ENCODE measurements at places on chromosomes 5 and 9.

- DNase-seq, result peak; percentile 83
Measured at GRCh38 chr5:134904610-134905245, at the start of gene PCBD2. Gene PCBD2, plus strand, starts transcription at chr5:134905131. Its CDS starts 9 bp downstream, at chr5:134905140.

DNA sequence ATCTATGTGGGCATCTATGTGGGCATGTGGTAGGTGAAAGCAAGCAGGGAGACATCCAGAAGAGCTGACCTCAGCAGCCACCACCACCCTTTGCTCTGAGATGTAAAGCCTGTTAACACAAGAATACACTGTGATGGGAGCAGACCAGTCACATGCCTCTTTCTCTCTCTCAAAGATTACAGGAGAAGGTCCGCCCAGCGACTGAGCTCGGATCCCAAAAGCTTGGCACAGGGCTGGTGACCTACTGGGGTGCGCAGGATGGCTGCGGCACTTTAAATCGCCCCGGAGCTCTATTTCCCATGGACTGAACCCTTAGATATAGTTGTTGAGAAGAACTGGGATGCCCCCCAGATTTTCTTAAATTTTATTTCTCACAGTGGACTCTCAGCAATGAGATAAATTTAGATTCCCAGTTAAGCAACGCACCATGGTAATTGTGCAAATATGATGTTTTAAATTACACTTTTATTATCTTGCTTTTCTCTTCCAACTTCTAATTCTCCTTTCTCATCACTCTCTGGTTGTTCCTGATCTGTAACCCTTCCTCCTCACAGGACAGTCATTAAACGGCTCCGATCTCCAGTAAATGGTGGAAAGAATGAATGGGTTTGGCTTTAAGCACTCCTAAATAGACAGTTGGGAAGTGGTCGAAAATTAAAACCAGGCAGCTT lies 37.7 kb upstream of the ICE1 start:
- no peak for DNase-seq

DNA sequence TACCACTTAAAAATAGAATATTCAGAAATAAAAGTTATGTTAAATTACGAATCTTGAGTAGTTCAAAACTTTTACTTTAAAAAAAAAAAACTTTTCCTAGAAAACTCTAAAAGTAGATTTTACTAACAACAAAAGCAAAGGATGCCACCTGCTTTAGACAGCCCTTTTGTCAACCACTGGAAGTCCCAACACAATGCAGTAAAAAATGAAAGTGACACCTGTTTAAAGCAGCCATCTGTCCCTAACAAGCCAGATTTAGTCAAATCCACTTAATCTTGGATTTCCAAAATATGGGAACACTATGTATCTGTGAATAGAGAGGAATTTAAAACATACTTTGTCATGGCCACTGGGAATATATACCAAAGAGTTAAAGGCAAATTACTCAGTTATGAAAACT lies 3.8 kb downstream of the RFX3 start:
- DNase-seq, result no peak

DNA sequence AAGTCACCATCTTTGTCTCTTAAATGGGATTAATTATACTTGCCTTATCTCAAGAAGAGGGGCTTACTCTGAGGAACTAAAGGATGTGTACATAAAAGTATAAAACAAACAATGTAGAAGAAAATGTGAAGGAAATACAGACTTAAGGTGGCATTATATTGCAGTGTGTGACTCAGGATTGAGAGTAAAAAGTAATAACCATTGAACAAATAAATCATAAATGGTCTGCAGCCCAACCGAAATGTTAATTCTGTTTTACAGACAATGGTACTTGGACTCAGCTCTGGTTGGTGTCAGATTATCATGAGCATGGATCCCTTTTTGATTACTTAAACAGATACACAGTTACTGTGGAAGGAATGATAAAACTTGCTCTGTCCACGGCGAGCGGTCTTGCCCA lies 37.4 kb downstream of the TGFBR1 start:
- DNase-seq, result no peak

- DNase-seq, result no peak
Measured at GRCh38 chr9:130906735-130907416, 10.3 kb upstream of the QRFP start.

DNA sequence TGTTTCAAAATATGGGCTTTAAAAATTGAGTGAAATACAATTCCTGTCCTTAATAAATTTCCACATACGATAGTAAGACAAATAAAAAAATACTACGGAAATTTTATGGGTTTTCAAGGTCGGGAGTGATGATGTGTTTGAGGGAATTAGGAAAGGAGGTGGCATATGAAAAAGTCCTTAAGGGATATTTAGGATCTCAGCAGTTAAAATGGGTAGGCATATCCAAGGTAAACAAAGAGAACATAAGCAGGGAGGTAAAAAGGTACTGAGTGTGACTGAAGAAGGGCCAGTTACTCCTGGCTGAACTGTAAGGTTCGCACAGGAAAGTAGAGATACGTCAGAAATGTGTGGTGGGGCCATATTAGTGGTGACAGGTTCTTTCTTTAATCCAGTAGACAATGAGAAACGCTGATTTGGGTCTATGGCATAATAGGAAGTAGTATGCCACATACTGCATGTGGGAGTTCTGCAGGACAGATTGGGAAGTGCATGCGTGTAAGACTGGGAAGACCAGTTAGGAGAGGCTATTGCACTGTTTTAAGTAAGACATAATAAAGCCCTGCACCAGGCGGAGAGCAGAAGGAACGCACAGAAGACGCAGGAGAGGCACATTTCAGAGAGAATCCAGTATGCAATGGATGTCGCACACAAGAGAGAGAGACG lies 937 bp upstream of the HMGCR start:
- DNase-seq, result no peak

DNA sequence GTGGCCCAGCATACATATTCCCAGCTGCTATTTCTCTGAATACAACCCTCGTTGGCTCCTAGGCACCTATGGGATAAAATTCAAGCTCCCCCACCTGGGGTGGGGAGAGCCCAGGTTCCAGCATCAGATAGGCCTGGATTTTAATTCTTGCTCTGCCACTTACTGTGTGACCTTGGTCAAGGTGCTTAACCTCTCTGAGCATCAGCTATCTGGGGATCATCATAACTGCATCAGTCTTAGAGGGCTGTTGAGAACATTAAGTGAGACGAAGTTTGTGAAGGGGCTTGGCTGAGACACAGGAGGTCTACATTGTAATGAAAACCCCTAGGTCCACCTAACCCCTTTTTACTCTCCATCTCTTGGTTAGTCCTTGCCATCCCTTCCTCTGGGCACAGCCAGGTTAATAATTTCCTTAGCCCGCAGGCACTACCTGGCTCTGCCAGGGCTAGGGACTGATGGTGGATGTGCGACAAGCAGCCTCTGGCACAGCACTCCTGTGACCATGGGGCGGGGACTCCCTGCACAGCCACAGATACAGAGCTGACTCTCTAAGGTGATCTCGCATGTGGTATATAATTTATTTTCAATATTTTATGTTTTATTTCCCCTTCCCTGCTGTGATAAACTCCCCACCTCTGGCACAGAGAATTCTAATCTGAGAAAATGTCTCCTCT lies 68.7 kb downstream of the CRB2 start:
- no peak for DNase-seq

DNA sequence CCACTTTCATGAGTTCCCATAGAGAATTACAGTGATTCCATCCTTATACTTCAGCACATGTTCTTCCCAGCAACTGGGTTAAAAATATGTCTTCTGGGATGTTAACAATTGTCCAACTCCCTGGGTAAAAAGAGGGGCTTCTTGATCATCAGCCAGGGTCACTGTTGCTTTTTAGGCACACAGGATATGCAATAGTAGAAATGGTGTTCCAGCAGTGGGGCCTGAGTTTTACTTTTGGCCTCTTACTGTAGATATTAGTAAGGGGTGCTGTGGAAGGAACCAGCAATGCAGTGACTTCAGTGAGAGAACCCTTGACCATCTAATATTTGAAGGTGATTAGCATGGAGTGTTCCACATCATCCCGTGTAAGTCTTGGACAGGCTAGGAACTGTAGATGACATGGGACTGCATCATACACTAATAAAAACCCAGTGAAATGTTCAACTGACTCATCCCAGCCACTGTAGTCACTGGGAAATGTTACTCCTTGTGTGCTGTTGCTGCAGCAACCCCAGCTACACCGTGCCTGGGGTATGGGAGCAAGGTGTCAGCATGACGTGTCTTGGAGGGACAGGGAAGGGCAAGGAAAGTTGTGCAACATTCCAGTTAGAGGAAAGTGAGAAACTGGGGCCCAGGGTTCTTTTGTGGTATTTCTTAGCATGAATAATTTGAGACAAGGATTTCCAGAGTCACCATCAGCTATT lies 610.9 kb downstream of the RAB3C start:
- no peak for DNase-seq

GRCh38 chr9:98625728-98626127 lies 83.0 kb downstream of the GABBR2 start:
- DNase-seq, result no peak

DNA sequence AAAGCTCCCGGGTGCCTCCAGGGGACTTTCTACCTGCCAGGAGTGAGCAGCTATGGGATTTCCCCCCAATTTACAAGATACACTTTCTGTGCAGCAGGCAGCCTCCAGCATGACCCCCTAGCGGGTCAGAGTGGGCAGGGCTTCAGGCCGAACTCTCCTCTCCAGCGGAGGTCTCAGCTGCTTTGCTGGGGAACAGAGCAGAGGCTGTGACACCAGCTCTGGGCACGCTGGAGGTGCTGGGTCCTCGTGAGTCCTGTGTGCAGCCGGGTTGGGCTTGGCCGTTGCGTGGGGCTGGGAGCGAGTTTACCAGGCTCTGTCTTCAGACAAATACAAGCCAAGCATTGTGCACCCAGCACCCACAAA lies 2.9 kb downstream of the NRARP start:
- no peak for DNase-seq

DNA sequence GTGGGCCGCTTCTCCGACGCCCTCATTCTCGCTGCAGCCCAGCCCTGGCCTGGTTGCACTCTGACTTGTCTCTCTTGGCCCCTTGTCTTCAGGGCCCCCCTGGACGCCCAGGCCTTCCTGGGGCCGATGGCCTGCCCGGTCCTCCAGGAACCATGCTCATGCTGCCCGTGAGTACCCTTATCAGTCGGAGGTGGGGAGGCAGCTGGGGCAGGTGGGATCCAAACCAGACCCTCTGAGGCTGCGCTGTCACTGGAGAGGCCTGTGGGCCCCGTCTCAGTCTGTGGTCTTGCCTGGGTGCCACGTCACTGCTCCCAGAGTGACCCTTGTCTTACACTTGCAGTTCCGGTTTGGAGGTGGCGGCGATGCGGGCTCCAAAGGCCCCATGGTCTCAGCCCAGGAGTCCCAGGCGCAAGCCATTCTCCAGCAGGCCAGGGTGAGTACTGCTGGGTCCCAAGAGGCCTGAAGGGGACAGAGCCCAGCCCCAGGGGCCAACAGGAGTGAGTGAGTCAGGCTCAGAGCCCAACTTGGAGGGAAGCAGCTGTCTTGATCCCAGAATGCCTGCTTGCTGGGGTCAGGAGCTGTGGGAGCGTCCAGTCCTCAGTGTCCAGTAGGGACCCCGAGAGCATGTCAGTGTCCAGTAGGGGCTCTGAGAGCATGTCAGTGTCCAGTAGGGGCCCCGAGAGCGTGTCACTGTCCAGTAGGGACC lies 109.0 kb downstream of the COL5A1 start:
- no peak for DNase-seq

DNA sequence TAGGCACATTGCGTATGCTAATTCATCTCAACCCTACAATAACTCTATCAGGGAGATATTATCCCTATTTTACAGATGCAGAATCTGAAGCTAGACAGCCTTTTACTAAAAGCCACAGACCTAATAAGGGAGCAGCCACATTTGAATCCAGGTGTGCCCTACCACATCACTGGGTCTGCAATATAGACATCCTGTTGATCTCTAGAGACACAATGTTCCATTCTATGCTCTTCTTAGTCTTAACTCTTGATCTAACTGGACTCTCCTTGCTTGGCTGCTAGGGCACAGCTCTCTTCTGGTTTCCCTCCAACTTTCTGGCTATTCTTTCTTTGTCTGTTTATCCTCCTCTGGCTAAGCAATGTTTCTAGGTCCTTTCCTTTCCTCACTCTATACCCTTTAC lies 1.4 kb upstream of the SPATA6L start:
- no peak for DNase-seq

DNA sequence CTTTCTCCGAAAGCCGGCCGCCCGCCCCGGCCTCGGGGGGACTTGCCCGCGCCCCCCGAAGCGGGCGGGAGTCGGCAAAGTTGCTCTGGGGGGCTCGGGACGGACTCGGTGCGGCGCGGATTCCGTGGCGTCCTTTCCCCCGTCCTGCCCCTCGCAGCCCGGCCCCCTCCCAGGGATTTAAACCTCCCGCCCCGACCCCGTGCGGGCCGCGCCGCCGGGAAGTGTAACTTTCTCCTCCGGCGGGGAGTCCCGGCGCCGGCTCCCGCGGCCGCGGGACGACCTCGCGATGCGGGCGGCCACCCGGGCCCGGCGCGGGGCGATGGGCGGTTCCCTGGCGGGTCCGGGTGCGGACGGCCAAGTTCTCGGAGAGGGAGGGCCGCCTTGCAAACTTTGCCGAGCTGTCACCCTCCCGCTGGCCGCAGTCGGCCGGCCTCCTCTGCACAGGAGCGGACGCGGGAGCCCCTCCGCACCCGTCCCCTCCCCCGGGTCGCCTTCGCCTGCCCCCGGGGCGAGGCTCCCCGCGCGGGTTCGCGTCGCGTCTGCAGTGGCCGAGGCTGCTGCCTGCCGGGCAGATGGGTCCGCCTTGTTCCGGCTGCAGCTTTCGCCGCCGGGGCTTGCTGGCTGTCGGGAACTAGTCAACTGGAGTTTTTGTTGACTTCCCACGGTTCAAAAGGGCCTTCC lies 732 bp downstream of the PBX3 start:
- no peak for DNase-seq

DNA sequence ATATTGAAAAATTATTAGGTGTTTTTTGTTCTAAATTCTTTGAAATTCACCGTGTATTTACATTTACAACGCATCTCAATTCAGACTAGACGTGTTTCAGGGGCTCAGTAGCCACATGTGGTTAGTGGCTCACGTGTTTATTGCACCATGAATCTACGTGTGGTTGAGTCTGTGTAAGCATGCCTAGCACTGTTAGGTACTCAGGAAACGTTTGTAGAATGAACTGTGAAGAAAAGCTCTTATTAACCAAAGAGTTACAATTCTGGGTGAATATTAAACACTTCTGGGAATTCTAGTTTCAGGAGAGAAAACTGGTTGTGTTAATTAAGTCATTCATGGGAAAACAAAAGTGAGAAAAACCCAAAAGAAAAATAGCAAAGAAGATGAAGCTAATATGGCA lies 117.5 kb upstream of the CDH6 start:
- no peak for DNase-seq

GRCh38 chr5:121707178-121707577 lies 144.5 kb upstream of the FTMT start:
- DNase-seq, result no peak

GRCh38 chr5:140202078-140202477 lies 27.1 kb downstream of the CYSTM1 start:
- DNase-seq, result no peak

GRCh38 chr5:151293624-151294023 lies 9.9 kb downstream of the SLC36A3 start:
- no peak for DNase-seq

- no peak for DNase-seq
Measured at GRCh38 chr5:181047288-181047687, 7.2 kb downstream of the BTNL9 start.

GRCh38 chr5:161740433-161740832 lies 54.9 kb downstream of the GABRA6 start:
- no peak for DNase-seq

- no peak for DNase-seq
Measured at GRCh38 chr5:152990649-152991048, 499.8 kb upstream of the GRIA1 start.
